Caco-2 (cell line): ENCODE measurements at places on chromosomes 5 and 9.

- DNase-seq = no peak
These were observed 14.9 kb downstream of the BRD3OS start for GRCh38 chr9:134040176-134040565.

DNA sequence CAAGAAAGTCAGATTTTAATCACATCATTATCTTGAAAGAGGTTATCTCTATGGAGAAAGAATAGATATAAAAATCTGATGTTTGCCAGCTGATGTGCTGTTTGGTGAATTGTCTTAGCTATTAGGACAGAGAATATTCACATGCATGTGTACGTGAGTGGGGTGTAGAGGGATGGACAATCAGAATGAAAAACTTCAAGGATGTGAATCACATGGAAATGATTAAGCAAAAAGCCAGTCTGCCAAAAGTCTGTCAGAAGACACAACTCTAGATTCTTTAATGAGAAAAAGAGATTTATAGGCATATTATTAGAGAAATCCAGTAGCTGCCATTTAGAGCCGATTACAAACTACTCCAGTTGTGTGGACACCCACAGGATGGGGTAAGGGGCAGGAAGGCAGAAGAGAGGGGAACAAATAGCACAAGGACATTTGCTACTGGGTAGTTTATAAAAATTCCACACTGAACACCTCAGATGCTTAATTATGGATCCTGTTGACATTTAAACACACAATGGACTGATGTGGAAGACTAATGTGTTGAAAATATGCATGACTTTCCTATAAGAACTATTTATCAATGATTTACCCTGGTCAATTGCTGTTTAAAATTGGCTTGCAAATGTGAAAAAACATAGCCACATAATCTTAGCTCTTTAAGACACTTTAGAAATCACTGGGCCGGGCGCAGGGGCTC is 127.4 kb downstream of the PTTG1 start:
- no peak for DNase-seq

DNA sequence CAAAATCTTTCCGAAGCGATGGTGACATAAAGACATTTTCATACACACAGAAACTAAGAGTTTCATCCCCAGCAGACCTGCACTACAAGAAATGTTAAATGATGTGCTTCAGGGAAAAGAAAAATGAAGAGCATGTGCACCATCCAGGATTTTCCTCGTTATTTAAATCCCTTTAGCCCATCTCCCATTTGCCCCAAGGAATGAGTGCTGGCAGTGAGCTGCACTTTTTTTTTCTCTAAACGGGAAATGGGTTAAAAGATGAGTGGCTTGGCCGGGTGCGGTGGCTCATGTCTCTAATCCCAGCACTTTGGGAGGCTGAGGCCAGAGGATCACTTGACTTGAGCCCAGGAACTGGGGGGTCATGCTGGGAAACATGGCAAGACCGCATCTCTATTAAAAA is 6.8 kb upstream of the LRRC14B start:
- no peak for DNase-seq

GRCh38 chr5:73867345-73868335 is 241.6 kb downstream of the ARHGEF28 start:
- DNase-seq = no peak

DNA sequence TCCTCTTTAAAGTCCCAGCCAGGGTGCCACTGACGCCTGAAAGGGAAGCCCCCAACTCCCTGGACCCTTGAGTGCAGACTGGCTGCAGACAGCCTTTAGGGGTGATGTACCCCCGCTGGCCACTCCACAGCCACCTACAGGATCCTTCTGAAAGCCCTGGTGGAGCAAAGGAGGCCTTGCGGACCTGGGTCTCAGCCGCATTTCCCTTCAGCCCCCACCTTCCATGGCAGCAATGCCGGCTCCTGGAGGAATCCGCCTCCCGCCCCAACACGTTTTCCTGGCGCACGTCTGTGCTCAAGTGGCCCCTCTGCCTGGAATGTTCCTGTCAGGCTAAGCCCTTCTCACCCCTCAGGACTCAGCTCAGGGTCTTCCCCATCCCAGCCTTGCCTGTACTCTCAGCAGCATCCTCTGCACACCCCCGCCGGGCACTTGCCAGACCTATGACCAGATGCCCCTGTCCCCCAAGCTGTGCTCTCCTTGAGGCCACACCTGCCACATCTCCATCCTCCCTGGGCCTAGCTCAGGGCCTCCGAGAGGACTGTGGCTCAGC is 134.1 kb upstream of the RAPGEF1 start:
- DNase-seq = no peak

- peak; percentile 51 for DNase-seq
These were observed 93.4 kb downstream of the RXRA start for GRCh38 chr9:134419684-134420076.

DNA sequence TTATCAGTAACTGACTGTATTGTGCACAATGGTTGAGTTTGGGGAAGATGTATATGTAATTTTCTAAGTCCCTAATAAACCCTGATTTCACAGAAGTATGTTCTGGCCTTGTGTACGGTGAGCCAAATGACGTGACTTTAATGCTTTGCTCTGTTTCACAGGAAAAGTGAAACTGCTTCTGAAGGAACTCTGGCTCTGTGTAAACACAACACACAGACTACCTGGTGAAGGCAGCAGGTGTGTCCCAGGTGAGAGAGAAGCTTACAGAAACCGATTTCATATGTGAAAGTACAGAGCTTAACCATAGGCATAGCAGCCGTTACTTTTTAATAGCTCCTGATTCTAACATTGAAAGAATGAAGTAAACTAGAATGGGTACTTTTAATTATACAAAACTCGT is 31.9 kb downstream of the ICE1 start:
- peak; percentile 8 for DNase-seq

GRCh38 chr9:116208417-116209232 is 55.0 kb downstream of the PAPPA start:
- no peak for DNase-seq

GRCh38 chr9:32571969-32572899 is 725 bp downstream of the NDUFB6 start:
- DNase-seq = peak; percentile 74

- no peak for DNase-seq
These were observed 377.1 kb downstream of the ACTL7B start for GRCh38 chr9:108478431-108479332.

GRCh38 chr9:130662970-130663257 is 1.5 kb upstream of the PRDM12 start:
- DNase-seq = no peak

DNA sequence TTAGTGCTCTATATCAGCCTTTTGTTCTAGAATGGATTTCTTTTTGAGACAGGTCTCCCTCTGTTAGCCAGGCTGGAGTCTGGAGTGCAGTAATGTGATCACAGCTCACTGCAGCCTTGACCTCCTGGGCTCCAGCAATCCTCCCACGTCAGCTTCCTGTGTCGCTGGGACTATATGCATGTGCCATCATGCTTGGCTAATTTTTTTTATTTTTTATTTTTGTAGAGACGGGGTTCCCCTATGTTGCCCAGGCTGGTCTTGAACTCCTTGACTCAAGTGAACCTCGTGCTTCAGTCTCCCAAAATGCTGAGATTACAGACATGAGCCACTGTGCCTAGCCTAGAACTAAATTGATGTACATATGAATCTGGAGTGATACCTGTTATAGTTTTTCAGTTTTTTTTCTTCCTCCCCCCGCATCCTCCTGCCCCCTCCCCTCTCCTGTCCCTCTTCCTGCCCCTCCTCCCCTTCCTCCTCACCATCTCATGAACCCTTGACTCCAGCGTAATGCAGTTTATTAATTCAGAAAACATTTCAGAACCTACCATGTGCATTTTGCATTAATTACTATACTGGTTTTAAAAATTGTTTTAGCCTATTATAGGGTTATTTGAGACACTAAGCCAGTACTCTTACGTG is 37.4 kb upstream of the TNFAIP8 start:
- DNase-seq = no peak

GRCh38 chr5:81907012-81907635 is 64.7 kb upstream of the ATG10 start:
- DNase-seq = no peak

- no peak for DNase-seq
These were observed 69.7 kb downstream of the CARTPT start for GRCh38 chr5:71788794-71789193.

DNA sequence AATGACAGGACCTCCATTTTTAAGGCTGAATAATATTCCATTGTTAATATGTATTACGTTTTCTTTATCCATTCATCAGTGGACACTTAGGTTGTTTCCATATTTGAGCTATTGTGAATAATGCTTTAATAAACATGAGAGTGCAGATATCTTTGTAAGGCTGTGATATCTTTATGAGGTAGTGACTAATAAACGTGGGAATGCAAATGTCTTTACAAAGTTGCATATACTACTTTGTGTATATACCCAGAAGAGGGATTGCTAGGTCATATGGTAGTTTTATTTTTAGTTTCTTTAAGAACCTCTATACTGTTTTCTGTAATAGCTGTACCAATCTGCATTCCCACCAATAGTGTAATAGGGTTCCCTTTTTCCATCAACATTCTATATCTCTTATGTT is 148.7 kb downstream of the FOCAD start:
- DNase-seq = no peak

- DNase-seq = no peak
These were observed 391.1 kb upstream of the GRIA1 start for GRCh38 chr5:153099328-153099727.
